RWPE1 (cell line): ENCODE measurements at places on chromosomes 7 and 10.

DNA sequence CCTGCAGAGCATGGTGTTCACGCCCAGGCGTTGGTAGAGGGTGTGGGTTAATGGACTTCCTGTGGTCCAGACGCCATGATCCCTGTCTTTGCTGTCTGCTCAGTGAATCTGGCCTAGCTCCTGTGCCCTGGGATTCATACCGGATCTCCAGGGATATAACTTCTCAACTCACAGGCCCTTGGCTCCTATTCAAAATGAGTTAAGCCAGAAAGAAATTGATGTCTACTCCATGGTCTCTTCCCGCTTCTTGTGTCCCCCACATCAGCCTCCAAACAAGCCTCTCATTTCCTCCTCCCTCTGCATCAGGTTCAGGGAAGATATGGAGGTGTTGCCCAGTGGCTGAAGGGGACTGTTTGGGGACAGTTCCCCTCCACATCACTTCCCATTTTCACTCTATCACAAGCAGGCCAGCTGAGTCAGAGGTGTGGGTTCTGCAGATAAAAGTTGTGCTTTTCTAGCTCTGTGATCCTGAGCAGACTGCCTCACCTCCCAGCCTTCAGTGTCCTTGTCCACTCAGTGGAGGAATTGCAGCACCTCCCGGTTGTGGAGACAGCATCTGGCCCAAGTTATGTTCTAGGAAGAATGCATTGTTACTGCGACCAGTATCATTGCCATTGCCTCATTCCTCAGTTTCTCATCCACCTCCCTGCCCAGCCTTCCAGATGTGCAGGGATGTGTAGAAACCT, 22.5 kb downstream of the AKR1E2 start:
- no peak for DNase-seq

DNA sequence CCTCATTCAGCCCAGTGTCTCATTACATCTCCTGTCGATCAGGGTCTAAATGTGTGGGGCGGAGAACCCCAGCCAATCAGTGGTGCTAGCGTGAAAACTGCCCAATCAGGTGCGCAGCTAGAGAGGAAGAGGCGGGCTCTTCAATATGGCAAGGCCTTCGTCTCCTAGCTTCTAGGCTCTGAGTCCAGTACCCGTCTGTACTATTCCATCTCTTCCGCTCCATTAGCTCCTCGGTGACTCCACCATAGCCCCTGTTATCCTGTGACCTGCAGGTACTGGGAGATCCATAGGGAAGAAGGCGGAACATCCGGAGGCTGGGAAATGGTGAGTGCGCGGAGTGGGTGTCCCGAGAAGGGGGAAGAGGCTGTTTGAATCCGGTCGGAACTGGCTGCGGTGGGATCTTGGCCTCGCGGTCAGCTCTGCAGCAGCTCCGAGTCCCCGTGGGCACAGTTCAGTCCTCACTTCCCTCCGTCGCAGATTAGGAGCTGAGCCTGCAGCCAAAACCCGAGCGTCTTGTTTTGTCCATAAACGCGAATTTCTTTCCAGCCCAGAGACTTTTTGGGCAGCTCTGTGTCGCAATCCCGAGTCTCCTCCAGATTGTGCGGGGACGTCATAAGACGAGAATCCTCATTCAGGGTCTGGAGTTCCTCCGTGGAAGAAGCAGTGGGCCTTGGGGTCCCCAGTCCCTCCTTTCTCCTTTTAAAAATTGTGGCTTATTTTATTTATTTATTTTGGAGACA, at the start of gene ZNF727:
ZNF727 (plus strand) TSS at position 134 of the 740 bp plus-strand sequence; CDS start at position 322, 188 bp downstream.
- no peak for DNase-seq

GRCh38 chr10:79189181-79189580, 120.4 kb downstream of the ZMIZ1 start:
- no peak for DNase-seq

DNA sequence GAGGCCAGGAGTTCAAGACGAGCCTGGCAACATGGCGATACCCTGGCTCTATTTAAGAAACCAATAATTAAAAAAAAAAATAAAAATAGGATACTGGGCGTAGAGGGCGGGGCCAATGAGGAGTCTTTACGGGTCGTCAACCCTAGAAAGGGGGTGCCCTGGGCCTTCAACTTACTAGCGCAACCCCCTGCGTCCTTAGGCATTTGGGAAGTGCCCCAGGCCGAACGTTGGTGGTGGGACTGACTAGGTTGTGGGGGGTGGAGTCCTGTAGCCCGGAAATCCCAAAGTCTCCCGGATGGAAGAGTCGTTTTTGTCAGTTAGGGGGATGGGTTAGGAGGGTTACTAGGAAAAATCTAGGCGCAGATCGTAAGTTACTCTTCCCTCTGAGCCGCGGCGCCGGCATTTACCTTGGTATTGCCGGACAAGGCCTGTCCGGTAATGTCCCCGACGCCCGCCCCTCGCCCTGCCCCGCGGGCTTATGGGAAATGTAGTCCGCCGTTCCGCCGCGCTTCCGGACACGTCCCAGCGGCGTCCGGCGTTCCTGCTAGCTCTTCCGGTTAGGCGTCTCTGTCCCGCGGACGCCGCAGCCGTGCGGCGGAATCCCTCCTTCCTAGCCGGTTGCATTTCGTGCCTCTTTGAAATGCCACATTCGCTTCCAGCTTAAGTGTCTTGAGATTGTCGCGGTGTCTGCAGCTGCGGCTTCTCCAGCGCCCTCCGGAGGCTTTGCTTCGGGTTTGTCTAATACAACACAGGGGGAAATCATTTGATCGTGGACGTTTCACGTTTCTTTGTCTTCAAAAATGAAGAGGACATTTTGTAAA, 1.3 kb upstream of the ACBD5 start:
- peak; percentile 81 for DNase-seq

- DNase-seq = no peak
Measured at GRCh38 chr10:53786236-53786900, 1013.8 kb upstream of the MBL2 start.

GRCh38 chr7:12422554-12423320, 19.1 kb upstream of the VWDE start:
- DNase-seq = peak; percentile 29

- DNase-seq = no peak
Measured at GRCh38 chr10:79930751-79931150, 18.2 kb downstream of the SFTPD start.

DNA sequence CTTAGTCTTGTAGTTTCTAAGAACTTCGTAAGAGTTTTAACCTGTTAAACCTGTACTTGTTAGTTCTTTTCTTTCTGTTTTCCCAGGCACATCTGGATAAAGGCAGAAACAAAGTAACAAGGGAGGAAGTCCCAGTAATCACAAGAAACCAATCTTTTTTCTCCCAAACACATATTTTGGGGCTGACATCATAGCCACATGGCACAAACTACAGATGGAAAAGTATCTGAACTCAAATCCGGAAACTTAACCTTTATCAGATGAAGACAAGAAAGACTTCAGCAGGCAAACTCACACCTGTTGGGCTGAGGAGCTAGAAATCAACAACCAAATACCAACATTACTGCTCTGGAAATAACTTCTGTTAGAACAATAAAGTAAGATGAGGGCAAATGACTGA, 67.1 kb downstream of the CUBN start:
- peak; percentile 36 for DNase-seq

DNA sequence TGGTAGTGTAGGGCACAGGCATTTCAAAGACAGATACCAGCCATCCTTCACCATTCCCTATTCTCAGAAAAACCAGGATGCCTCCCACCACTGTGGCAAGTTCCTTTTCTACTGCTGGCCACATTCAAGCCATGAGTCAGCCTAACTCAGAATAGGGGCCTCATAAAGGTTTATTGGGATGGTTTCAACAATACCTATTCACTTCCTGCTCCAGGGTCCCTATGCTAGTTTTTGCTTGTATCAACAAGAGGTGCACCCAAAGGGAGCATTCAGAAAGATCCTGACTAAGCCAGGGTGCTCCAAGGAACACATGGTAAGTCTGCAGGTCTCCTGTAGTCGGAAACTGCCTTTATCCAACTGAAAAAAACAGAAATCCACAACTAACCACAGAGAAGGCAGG, 76.9 kb upstream of the EGR2 start:
- no peak for DNase-seq

DNA sequence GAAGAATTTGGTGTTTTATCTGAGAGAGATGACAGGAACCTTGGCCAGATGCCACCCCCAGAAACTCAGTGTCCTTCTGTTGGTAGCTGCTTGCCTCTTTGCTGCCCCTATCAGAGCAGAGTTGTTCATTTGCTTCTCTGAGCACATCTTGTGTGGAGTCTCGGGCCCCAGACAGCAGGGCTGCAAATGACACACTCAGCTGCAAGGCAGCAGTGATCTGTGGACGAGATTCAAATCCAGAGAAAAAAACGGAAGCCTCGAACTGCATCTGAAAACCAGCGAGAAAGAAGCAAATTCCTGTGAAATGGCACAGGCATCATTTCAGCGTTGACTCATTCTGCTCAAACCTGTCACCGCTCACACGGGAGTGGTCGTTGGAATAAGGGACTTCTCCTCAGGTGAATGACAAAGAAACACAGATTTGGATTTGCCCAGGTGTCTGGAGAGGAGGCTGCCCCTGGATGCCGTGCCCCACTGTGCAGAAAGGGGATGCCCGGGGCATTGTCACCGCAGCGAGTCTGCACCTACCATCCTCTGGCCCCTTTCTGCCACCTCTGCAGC, 144.7 kb downstream of the PFKFB3 start:
- no peak for DNase-seq

DNA sequence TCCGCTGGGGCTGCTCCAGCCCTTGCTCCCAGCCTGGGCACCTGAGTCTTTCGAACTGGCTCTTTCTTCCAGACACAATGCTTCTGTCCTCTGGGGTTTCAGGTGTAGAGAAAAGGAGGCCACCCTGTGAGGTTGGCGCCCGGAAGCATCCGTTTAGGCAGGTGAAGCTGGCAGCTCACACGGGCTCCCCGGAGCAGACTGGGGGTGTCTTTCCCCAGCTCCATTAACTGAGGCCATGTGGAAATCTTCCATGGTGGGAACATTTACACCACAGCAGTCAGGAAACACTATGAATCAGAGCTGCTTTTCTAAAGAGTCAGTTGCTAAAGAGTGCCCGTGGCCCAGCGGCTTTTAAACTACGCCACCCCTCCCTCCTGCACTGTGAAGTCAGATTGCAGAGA, 29.2 kb downstream of the PRKAG2 start:
- DNase-seq = no peak

DNA sequence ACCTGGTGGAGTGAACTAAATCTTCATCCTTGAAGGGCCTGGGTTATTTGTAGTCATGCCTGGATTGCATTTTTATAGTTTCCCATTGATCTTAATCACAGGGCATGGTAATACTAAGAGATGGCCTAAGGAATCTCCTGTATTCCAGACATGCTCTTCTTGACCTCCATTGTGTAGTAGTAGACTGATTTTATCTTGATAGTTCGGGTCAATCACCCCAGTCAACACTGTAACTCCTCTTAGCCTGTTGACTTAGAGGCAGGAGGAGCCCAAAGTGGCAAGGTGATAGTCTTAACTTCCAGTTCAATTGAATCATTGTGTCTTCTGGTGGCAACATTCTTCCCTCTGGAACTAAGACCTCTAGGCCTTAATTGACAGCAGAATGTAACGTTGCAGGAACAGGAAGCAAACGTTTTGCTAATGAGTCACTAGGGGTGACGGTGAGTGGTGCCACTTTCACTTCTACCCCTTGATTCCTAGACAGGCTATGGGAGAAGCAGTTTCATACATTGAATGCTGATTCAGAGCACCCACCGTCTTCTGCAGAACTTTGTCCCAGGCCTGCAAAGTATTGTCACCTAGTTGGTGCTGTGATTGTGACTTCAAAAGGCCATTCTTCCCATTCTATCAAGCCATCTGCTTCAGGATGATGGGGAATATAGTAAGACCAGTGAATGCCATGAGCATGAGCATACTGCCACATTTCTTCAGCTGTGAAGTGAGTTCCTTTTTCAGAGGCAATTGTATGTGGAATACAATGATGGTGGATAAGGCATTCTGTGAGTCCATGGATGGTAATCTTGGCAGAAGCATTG, 24.0 kb upstream of the PAPSS2 start:
- peak; percentile 64 for DNase-seq
